NCI-H2171 (cell line): ENCODE measurements at places on chromosomes 7 and 10.

GRCh38 chr7:47537716-47538675 lies 43.9 kb downstream of the TNS3 start:
- DNase-seq = no peak

- DNase-seq = no peak
Measured at GRCh38 chr10:79146611-79147130, 77.9 kb downstream of the ZMIZ1 start.

- DNase-seq = no peak
Measured at GRCh38 chr10:132764108-132764507, 21.8 kb downstream of the NKX6-2 start.

DNA sequence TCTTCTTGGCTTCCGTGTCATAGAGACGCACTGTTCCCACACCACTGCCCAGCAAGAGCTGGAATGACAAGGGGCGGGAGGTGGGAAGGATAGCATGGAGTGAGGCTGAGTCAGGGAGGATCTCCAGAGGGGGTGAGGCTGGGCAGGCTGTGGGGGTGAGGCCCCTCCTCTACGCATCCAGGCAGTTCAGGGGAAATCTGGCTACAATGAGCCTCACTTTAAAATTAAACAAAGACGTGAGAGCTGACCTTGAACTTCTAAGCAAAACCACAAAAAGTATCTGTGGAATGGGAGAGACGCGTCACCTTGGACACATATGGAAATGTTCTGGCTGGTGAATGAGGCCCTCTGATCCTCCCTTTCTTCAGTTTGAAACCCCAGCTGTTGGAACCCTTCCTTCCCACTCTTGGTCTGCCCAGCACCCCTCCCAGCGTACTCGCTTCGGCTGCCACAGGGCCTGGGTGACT lies 17.7 kb downstream of the WDR91 start:
- DNase-seq = no peak

GRCh38 chr10:128068398-128069285 lies 57.6 kb downstream of the MKI67 start:
- no peak for DNase-seq

- no peak for DNase-seq
Measured at GRCh38 chr10:104208730-104209129, 23.4 kb downstream of the CFAP43 start.

DNA sequence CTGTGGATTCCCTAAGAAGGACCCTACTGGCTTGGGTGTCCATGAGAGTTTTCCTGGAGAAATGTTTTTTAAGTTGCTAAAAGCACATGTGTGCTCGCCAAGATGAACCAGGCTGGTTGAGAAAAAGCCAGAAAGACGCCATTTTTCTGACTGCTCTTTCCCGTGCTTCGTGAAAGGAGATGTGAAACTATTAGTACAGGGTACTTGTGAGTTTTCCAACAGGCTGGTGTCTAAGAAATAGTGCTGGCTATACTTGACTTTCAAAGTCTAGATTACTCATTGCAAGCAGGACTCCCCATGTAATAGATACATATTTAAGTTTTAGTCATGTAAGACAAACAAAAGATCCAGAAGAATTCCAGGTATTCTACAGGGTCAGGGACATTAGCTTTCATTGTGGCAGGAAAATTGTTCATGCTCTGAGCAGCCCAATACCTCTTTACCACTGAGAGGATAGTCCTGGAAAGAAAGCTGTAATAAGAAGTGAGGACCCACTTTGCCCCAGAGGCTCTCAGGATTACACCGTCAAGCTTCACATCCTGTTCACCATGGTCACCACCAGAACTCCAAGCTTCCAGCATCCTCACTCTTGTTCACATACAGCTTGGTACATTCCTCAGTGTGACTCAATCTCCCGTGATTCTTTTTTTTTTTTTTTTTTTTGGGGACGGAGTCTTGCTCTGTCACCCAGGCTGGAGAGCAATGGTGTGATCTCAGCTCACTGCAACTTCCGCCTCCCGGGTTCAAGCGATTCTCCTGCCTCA lies 43.8 kb upstream of the ICA1 start:
- DNase-seq = no peak

DNA sequence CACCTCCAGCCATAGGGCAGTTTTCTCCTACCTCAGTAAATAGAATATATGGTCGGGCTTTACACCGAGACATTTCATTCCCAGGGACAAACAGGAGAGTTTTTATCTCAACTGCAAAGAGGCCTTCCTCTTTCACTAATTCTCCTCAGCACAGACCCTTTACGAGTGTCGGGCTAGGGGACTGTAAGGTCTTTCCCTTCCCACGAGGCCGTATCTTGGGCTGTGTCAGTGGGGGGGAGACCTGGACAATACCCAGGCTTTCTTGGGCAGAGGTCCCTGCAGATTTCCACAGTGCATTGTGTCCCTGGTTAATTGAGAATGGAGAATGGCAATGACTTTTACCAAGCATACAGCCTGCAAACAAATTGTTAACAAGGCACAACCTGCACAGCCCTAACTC lies 13.2 kb upstream of the ZNF488 start:
- DNase-seq = no peak

- DNase-seq = no peak
Measured at GRCh38 chr10:130160775-130161174, 24.6 kb downstream of the GLRX3 start.

DNA sequence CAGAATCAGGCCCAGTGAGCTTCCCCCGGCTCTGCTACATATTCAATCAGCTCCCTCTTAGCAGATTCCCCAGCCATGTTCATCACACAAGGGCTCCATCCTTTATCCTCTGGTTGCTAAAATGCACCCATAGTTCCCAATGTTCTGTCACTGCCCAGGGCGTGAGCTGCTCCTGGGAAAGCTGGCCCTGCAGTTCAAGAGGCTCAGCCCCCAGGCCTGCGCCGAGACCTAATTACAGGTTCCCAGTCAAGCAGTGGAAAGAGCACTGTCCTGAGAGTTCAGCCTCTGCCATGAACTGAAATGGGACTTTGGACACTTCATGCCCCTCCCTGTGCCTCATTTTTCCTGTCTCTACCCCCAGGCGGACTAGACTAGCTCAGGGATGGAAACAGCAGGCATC lies 75.6 kb downstream of the GPR26 start:
- no peak for DNase-seq

GRCh38 chr10:86707505-86707904 lies 39.2 kb downstream of the LDB3 start:
- DNase-seq = no peak

DNA sequence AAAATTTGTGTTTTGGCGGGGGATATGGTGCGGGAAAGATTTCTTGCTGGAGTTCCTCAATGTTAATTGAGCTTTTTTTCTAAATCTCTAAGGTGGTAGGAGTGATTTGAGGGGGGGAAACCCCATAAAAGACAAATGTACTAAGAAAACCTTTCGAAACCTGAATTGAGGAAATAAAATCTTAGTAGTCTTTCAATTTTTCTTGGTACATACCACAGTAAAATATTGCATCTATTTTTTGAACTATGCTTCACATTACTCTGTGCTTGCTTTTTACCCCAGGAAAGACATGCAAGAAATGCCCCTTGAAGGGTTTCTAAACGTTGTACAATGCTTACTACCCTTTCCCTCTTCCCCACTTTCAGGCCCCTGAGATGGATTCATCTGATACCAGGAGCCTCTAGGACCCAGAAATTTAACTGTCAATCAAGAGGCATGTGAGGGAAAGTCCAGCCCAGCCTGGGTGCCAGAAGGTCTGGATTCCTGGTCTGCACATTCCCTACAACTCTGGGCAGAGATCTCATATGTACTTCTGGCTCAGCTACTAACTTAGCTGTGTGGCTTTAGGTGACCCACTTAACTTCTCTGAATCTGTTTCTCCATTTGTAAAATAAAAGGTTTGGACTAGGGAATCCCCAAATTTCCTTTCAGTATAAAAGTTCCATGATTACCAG lies 5.8 kb upstream of the PDCD4 start:
- no peak for DNase-seq

GRCh38 chr10:60367901-60368300 lies 21.8 kb downstream of the ANK3 start:
- no peak for DNase-seq

- DNase-seq = no peak
Measured at GRCh38 chr7:138064856-138065357, 11.4 kb upstream of the AKR1D1 start.

- no peak for DNase-seq
Measured at GRCh38 chr10:130773941-130774340, 537.6 kb downstream of the TCERG1L start.

DNA sequence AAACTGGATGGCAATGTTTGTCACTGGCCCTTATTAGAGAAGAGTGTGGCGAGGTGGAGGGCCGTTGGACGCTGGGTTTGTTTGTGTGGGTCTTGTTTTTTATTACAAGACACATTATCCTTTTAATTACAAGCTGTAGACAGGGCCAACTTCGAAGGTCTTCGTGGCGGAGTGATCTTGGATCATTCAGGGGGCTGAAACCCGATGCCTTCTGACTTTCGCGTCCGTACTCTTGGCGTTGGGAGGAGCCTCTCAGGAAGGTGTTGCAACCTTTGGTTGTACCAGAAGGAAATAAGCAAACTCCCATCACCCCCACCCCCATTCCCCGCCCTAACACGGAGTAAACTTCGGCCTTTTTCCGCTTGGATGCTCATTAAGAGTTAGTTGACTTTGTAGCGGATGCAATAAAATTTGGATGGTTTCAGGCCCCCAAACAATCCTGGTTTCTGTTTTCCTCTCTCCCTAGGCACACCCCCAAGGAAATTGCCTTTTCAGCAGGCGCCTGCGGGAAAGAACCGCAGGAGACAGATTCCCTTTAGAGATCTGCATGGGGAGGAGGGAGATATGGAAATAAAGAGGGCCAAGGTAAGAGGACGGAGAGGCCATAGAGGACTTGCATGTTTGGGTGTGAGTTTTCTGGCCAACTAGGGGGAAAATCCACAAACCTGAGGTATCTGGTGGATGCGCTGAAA lies 294.5 kb upstream of the NFE2L3 start:
- DNase-seq = peak; percentile 76

- no peak for DNase-seq
Measured at GRCh38 chr10:1938317-1938716, 201.0 kb upstream of the ADARB2 start.

DNA sequence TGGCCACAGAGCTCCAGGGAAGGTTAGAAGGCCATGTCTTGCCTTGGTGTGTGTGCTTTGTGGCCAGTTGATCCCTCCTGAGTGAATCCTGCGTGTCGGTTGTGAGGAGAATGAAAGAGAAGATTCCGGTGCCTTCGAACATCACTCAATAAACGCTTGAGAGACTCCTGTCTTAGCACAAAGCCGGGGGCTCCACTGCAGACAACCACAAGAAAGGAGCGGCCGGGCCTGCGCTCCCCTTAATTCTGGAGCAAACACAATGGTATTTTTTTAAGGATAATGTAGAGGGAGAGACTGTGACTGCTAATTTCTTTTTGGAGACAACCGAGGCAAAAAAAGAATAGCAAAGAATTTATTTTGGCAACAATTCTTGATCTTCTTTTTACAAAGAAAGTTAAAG lies 286.8 kb upstream of the SHH start:
- no peak for DNase-seq

- DNase-seq = peak; percentile 9
Measured at GRCh38 chr7:13282377-13282980, 595.0 kb downstream of the ARL4A start.

- DNase-seq = no peak
Measured at GRCh38 chr7:25032774-25033743, 53.1 kb upstream of the OSBPL3 start.

DNA sequence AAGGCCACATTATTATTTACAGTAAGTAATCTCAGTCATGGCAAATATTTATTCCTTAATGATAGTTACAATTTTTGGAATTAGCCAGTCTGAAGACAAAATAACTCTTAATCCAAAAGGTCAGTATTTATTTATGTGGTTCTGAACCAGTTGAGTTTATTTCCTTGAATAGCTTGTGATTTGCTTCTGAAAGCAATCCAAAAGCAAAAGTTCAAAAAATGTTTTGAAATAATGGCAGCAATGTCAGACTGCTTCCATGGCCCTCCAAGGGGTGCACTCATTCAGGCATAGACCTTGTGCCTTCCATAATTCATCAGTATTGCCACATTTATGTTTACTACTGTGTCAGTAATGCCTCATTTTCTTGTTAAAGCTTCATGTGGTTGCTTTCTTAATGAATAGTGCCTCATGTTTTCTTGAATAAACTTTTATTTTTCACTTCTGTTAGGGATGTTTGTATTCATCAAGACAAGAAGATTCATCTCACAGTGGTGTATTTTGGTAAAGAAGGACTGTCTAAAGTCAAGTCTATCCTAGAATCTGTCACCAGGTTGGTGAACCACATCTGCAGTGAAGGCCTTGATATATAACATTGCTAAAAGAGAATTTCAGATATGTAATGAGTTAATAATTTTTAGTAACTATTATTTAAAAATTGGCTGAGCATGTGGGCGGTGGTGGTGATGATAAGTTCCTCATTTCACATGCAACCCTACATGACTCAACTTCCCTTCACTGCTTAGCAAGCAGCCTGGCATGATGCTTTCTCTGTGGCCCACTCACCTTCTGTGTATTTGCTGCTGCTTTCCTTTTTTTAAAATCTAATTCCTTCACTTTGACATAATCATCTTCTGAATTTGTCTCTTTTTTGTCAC lies 22.0 kb downstream of the CSGALNACT2 start:
- no peak for DNase-seq
